T-cell (primary cell): ENCODE measurements at places on chromosomes 3 and 15. TPM values are rescaled to one million over a fixed set of nuclear protein-coding genes. Genes with fewer than 3 reads are reported as not detected.

PAQR5 gene
- total RNA-seq, result not detected

C15orf62 gene
- 0.60 TPM for total RNA-seq

NDUFB4 gene
- 59.3 TPM for total RNA-seq

GOLGA8T gene
- total RNA-seq, result 0.26 TPM

PKM gene
- 386 TPM for total RNA-seq

CHRM5 gene
- not detected for total RNA-seq

LSG1 gene
- total RNA-seq, result 40.0 TPM

SIDT1 gene
- total RNA-seq, result 75.5 TPM

GATM gene
- 0.49 TPM for total RNA-seq

STRIT1 gene
- total RNA-seq, result not detected

MYD88 gene
- total RNA-seq, result 68.5 TPM

DNA sequence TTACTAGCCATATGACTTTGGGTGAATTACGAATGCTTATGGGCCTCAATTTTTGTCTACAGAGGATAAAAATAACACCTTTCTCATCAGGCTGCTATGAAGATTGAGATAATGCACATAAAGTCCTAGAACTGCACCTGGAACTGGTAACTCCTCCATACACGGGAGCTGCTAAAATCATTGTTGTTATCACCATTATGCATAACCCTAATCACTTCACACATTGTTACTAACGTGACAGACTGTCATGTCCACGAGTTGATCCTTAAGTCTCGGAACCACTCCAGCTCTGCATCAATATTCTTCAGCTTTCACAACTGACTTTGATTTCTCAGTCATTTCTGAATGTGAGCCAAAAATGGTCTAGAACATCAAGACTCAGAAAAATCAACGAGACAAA is 64.1 kb downstream of the RFTN1 start:
- peaks cover 13% of the 10 kb centered on the region for H3K36me3 ChIP-seq
- H3K27ac ChIP-seq, result no peak overlapping the region
- H3K4me1 ChIP-seq, result no peaks in the 10 kb centered on the region
- no peaks in the 10 kb centered on the region for H3K27me3 ChIP-seq

DNA sequence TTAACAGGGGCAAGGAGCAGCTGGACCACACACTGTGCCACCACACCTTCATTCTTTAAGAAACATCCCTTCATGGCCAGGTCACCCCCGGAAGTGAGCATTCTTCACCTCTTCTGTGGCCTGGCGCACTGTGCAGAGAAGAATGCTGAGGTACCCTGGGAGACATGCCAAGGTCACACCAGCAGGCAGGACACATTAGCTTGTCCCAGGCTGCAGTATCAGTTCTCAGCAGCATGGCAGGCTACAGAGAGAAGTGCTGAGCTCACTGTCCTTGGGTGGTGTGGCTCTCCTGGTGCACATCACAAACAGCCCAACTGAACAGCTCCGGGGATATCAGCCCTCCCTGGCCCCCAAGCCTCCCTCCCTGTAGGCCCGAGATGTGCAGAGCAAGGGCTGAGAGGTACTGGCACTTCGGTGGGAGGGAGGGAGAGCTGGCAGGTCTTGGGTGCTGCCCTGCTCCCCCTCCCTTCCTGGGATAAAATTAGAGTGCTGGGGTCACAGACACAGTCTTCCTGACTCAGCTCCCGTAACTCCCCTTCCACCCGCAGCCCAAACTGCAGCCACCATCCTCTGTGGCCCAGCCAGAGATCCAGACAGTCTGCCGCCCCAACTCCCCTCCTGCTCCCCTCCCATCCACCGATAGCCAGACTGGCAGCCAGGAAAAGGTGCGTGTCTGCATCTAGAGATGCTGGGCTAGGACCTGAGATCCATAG is 13.4 kb downstream of the SEMA7A start:
- H3K36me3 ChIP-seq, result no peaks in the 10 kb centered on the region
- H3K4me3 ChIP-seq, result no peak overlapping the region
- H3K27ac ChIP-seq, result no peak overlapping the region
- no peak for DNase-seq

DNA sequence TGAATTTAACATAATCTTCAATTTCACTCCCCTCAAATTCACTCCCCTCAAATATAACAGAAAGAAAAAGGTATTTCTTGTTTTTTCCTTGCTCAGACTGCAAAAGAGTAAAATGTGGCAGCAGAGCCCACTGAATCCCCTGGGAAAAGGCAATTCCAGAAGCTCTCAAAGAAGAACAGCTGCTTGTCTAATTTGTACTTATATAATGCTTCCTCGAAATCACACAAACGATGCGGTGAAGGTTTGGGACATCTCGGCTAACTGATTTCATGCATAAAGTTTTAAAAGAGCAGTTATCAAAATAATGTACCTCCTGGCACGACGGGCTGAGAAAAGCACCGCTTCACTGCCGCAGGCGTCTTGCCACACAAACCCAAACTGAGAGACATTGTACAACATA is 10.7 kb downstream of the BDH1 start:
- no peak overlapping the region for H3K4me3 ChIP-seq
- no peaks in the 10 kb centered on the region for H3K4me1 ChIP-seq
- H3K36me3 ChIP-seq, result peaks cover 40% of the 10 kb centered on the region
- H3K27ac ChIP-seq, result no peak overlapping the region

DNA sequence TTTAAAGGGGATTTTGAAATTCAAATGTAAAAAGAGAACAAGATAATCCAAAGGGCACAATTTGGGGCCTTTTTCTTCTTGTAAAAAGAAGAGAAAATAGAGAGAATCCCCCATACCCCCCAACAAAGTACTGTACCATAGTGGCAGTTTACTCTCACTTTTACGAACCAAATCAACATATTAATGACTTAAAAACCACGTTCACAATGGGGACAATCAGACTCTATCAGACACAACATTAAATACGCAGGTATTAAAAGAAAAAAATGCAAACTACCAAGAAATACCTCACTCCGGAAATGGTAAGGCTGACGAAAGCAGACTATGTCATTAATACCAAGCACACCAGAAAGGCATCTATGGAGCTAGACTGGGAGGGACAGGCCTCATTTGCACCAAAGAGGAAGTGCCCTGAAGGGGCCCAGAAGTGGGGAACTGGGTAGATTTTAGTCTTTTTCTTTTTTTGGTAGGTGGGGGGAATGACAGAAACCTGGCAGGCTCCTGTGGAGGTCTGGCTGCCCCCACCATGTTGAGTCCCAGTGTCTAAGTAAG is 134.3 kb downstream of the TIGIT start:
- H3K4me1 ChIP-seq, result no peaks in the 10 kb centered on the region
- no peak overlapping the region for H3K27ac ChIP-seq
- H3K36me3 ChIP-seq, result no peaks in the 10 kb centered on the region
- no peak overlapping the region for H3K4me3 ChIP-seq

GRCh38 chr3:172223870-172224269 is 184.5 kb downstream of the FNDC3B start:
- DNase-seq, result no peak
- no peaks in the 10 kb centered on the region for H3K27me3 ChIP-seq
- no peaks in the 10 kb centered on the region for H3K4me1 ChIP-seq
- no peaks in the 10 kb centered on the region for H3K36me3 ChIP-seq
- H3K4me3 ChIP-seq, result no peak overlapping the region

DNA sequence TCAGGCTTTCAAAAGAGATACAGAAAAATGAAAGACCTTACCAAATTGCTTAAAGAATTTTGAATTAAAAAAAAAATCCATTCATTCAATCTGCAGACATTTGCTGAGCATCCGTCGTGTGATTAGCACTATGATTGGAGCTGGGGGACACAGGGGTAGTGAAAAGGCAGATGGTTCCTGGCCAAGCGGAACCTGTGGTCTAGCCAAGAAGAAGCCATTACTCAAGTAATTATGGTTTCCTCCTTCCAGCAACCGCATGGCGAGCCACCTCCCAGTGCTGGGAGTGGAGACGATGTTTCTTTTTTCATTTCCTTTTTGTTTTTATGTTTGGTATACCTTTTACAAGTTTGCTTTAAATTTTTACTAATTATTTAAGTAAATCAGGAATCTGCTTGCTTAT is 140.2 kb downstream of the CACNA2D3 start:
- H3K36me3 ChIP-seq, result no peaks in the 10 kb centered on the region
- H3K4me3 ChIP-seq, result no peak overlapping the region
- H3K27ac ChIP-seq, result no peak overlapping the region
- DNase-seq, result no peak
- no peaks in the 10 kb centered on the region for H3K4me1 ChIP-seq

DNA sequence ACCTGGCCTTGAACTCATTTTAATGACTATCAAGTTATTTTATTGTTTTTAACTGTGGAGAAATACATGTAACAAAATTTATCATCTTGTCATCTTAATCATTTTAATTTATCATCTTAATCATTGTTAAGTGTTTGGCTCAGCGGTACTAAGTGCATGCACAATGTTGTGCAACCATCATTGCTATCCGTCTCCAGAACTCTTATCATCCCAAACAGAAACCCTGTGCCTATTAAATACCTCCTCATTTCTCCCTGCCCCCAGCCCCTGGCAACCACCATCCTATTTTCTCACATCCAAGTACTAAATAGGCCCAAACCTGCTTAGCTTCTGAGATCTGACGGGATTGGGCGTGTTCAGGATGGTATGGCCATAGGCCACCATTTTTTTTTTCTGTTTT is 51.5 kb upstream of the UBP1 start:
- H3K27me3 ChIP-seq, result no peaks in the 10 kb centered on the region
- no peak overlapping the region for H3K4me3 ChIP-seq
- no peak overlapping the region for H3K27ac ChIP-seq

DNA sequence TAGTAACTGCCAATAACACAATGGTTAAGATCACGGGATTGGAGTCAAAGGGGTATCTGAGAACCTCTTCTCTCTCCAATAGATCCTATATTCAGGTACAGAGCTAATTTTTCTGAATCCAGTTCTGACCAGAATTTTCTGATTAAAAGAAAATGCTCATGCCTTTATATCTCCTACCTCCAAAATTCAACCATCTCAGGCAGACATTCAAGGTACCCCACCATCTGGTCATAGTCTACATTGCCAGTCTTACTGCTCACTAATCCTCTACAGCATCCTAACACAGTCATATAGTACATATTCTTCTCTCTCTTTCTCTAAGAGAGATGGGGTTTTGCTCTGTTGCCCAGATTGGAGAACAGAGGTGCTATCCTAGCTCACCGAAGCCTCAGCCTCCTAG is 59.1 kb downstream of the LSAMP start:
- H3K4me3 ChIP-seq, result no peak overlapping the region
- H3K36me3 ChIP-seq, result no peaks in the 10 kb centered on the region
- H3K27me3 ChIP-seq, result no peaks in the 10 kb centered on the region

- no peak overlapping the region for H3K27ac ChIP-seq
Observed at GRCh38 chr3:184635774-184636173, 74.2 kb downstream of the EPHB3 start.

GRCh38 chr3:61914276-61914675 is 352.9 kb downstream of the PTPRG start:
- no peak overlapping the region for H3K4me3 ChIP-seq
- no peaks in the 10 kb centered on the region for H3K36me3 ChIP-seq

DNA sequence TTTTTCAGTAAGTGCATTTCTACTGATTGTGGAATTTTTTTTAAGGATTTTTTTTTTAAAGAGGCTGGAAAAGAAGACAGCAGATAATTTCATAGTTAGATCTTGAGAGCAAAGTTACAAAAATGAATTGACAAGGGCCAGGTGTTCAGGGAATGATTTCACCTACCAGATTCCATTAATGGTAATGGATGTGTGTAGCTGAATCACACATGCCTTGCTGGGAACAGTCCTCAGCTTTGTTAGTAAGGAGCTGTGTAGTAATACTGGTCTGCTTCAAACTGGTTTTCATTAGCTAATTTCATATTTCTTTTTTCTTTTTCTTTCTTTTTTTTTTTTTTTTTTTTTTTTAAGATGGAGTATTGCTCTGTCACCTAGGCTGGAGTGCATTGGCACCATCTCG is 16.0 kb downstream of the NR1D2 start:
- H3K36me3 ChIP-seq, result peaks cover 67% of the 10 kb centered on the region
- no peaks in the 10 kb centered on the region for H3K4me1 ChIP-seq
- no peak overlapping the region for H3K27ac ChIP-seq
- H3K27me3 ChIP-seq, result no peaks in the 10 kb centered on the region

DNA sequence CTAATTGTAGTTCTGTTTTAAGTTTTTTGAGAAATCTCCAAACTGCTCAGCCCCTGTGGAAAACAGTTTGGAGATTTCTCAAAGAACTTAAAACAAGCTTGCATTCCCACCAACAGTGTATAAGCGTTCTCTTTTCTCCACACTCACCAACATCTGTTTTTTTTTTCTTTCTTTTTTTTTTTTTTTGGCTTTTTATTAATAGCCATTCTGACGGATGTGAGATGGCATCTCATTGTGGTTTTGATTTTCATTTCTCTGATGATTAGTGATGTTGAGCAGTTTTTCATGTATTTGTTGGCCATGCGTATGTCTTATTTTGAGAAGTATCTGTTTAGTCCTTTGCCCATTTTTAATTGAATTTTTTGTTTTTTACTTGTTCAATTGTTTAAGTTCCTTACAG is 73.1 kb upstream of the COL8A1 start:
- no peaks in the 10 kb centered on the region for H3K4me1 ChIP-seq

DNA sequence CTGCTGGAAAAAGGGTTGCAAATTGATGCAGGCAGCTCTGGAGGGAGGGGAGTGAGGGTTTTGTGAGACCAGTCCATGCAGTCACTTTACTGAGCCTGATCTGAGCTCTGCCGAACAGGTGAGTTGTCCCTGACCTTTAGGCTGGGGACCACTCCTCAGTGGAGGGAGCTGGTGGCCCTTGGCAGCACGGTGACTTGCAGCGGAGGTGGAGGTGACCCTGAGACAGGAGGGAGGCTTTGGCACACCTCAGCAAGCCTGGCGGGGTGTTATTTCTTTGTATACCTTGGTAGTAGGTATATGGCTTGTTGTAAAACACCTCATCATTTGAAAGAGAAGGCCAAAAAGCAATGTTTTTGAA is 43.5 kb downstream of the FGD5 start:
- H3K27me3 ChIP-seq, result peaks cover 20% of the 10 kb centered on the region
- no peak for DNase-seq
- H3K4me3 ChIP-seq, result no peak overlapping the region
- no peaks in the 10 kb centered on the region for H3K4me1 ChIP-seq
- H3K27ac ChIP-seq, result no peak overlapping the region

DNA sequence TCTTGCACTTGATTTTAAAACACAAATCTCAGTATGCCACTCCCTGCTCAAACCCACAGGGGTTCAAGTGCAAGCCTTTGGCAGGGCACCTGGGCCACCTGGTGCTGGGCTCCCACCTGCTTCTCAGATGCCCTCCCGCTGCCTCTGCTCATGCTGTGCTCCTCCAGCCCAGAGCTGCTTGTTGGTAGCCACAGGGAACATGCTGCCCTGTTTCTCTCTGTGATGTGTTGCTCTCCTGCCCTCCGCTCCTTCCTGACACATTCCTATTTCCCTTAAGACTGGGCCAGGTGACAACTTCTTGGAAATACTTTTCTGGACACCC is 27.1 kb upstream of the KY start:
- no peaks in the 10 kb centered on the region for H3K36me3 ChIP-seq
- DNase-seq, result no peak
- H3K4me3 ChIP-seq, result no peak overlapping the region
- no peak overlapping the region for H3K27ac ChIP-seq
- H3K27me3 ChIP-seq, result peaks cover 11% of the 10 kb centered on the region

GRCh38 chr3:11282250-11283138 is 10.3 kb downstream of the ATG7 start:
- DNase-seq, result no peak
- peaks cover 16% of the 10 kb centered on the region for H3K36me3 ChIP-seq
- no peak overlapping the region for H3K27ac ChIP-seq
- no peaks in the 10 kb centered on the region for H3K27me3 ChIP-seq
- no peak overlapping the region for H3K4me3 ChIP-seq
